ENCODE measurements at places on chromosomes 1 and 21.

DNA sequence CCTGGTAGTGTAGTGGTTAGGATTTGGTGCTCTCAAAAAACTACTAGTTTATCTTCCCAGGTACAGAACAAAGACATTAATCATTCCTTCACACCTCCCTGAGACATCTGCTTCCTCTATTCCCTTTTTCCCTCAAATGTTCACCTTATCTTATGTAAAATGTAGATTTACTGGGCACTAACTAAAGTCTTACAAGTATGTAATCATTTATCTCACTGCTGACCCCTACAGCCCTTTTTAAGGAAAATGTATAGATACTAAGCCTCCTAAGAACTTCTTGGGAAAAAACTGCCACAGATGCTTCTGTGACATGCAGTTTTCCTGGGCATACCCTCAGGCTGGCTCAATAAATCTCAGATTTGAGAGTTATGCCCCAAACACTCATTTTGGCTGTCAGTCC, 50.8 kb upstream of the NEK7 start:
- no peak for DNase-seq

DNA sequence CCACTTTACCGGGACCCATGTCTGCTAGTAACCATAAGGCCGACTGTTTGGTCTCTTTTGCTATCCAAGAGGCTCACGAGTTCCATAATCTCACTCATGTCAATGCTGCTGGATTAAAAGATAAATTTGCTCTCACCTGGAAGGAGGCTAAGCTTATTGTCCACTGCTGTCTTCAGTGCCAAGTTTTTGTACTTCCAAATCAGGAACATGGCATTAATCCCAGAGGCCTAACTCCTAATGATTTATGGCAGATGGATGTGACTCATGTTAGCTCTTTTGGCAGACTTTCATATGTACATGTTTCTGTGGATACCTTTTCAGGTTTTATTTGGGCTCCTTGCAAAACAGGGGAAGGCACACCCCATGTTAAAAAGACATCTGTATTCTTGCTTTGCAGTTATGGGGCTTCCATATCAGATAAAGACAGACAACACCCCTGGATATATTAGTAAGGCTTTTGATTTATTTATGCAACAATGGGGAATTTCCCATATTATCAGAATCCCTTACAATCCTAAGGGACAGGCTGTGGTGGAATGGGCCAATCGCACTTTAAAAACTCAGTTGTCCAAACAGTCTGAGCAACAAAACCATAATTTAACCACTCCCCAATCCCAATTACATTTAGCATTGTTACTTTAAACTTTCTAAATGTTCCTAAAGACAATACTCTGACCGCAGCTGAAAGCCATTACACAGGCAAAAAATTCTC, 162.7 kb downstream of the IER5 start:
- no peak for DNase-seq

- no peak for DNase-seq
Observed at GRCh38 chr1:179516976-179517705, 58.6 kb downstream of the NPHS2 start.

DNA sequence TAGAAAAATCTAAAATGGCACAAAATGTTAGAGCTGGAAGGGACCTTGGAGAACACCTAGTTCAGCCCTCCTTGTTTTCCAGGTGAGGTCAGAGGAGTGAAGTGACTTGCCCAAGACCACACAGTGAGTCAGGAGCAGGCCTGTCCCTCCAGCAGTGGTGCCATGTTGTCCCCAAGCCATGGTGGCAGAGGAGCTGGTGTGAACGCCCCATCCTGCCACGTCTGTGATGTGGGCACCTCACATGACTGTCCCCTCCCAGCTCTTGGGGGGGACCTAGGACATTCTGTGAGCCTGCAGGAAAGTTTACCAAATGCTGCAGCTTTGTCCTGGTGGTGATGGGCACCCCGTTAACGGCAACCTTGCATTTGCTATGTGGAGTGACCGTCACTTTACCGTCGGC, 66.2 kb downstream of the SCCPDH start:
- no peak for DNase-seq

- DNase-seq, result no peak
Observed at GRCh38 chr1:99851850-99852454, 1.8 kb downstream of the AGL start.

Data from T-helper 1 cell (primary cell).